Epithelial cell of esophagus (primary cell): ENCODE measurements at places on chromosomes 5 and 9.
A peak's percentile ranks its signal among the peaks of the same experiment; 100 is the strongest.

- no peak for DNase-seq
Observed at GRCh38 chr9:38309324-38310195, 82.9 kb upstream of the ALDH1B1 start.

DNA sequence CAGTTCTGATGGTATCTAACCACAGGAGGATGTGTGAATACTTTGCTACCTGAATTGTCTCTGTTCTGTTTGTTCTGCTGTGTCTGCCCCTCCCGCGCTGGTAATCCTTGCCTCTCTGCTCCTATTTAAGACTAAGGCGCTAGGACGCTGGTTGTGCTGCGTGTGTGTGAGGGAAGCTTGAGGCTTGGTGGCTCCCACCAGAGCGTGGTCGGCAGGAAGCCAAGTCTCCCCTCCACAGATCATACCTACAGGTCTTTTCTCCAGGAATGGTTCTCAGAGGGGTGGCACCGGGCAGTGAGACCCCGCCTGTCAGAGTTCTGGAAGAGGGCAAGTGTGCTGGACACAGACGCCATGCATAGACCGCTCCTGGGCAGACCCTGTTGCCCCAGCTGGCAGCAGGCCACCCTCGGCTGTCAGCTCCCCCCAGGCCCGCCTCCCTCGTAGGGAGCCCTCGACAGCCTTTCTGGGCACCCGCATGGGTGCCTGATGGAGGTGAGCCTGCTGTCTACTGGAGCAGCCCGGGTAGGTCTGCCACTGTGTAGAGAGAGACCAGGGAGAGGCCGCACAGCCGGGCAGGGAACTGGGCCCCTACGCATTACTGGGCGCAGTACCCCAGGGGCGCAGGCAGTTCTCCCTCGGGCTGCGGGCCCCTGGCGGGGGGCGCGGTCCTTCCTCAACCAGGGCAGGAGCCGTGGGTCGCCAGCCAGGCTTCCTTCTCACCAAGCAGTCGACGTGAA, 53.4 kb upstream of the ROR2 start:
- DNase-seq: no peak

DNA sequence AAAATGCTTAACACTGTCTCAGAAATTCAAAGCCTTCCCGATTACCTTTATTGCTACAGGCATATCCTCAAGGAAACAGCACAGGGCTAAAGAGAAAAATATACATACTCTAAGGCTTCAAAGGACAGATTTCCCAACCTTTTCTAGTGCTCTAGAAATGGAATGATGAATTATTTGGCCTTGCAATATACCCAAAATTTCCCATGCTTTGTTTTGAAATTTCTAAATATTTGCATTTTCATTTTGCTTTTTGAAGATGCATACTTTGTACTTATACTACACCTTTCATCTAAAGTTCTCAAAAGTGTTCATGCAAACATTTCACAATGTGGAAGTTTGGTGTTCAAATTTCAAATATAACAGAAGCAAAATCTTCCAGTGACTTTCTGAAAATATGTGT, 312.7 kb upstream of the PDE4D start:
- no peak for DNase-seq

DNA sequence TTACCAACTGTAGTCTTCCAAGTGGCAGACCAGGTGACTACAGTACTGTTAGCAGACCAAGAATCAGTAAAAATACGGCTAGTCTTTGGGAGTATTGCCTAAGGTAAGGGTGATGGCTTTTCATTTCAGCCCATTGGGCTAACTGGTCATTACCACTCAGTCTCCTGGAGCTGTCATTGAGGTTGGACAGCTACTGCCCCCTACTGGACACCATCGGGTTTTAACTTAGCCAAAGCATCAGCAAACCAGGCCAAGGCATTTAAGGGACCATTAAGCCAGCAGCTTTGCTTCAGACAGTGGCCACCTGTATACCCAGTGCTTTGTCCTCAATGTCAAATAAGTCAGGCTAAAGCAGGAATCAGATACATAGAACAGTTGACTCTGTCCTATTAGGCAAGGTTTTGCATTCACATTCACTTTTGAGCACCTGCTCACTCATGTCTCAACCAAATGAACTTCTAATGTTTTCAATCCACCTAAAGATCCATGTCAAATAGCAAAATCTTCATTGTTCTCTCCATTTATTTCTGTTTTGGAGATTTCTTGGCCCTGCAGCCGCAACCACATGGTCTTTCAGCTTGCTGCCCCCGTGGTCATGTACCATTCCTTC, 117.2 kb downstream of the INVS start:
- peak; percentile 76 for DNase-seq

GRCh38 chr5:102411-103043, 10.6 kb downstream of the PLEKHG4B start:
- DNase-seq: no peak

DNA sequence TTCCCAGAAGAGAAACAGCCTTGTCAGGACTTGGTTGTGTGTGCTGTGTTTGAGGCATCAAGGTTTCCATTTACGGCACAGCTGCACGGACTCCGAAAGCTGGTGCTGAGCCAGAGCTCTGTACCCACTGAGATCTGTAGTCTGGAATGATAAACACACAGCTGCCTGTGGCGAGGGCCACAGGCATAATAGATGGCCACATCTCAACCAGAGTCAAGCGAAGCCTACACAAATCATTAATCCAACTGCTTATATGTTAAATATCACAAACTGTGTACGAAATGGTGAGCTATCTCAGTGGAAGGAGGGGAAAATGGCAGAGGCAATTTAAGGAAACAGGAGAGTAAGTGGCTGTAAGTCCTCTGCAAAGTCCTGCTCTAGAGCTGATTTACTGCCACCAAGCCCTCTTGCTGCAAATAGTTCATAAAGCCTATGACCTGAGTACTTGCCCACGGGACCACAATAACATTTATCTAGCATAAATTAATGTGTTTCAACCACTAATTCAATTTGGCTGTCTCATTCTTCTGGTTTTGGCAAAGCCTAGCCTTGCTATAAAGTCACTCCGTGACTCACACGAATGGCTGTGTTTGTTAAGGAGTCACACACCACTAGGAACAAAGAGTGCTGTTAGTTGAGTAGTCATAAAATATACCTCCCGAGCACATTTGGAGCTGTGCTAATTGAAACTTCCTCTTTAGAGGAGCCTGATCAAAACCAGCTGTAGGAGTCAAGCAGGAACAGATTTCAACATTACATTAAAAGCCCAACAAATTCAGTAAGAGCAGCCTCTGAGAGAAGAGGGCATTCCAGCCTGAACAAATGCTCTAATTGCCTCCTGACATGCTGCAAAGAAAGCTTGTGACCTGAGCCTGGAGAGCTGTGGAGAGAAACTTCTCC, 738.6 kb upstream of the ZNF608 start:
- peak; percentile 95 for DNase-seq

DNA sequence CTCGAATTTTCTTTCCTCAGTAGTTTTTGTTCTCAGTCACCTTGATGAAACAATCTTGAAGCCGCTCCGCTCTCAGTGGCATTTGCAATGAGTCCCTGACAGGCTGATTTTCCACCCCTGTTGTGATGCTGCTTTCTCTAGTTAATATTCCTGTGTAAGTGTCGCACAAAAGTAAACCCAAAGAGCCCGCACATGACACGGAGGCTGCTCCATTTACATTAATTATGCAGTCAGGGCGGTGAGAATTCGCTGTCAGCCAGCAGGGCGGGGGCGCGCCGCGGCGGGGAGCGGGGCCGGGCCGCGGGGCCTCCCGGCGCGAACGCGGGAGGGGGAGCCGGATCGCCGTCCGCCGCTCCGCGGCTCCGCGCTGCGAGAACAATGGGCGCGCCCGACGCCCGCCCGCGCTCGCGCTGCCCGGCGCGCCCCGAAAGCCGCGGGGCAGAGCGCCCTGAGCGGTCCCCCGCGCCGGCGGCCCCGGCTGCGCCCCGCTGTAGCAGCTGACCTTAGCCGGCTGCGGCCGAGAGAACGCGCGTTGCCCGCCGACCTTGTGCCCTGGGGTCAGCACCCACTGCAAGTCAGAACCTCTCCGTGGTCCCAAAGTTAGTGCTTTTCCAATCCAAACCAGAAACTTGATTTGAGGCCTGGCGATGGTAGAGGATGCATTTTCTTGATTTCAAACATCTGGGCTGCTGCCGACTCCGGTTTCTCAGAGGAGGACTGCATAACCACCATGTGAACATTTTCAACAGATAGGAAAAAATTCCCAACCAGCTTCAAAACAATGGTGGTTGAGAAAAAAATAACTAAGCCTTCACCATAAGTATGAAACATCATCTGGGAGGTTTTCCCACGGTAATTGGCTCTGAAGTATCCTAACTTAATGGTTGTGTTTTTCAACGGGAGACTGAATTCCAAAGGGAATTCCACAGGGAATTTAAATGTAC, 142.6 kb downstream of the PBX3 start:
- peak; percentile 43 for DNase-seq

- no peak for DNase-seq
Observed at GRCh38 chr9:6616951-6617602, 28.5 kb downstream of the GLDC start.

- no peak for DNase-seq
Observed at GRCh38 chr9:16429671-16430070, 440.8 kb downstream of the BNC2 start.

DNA sequence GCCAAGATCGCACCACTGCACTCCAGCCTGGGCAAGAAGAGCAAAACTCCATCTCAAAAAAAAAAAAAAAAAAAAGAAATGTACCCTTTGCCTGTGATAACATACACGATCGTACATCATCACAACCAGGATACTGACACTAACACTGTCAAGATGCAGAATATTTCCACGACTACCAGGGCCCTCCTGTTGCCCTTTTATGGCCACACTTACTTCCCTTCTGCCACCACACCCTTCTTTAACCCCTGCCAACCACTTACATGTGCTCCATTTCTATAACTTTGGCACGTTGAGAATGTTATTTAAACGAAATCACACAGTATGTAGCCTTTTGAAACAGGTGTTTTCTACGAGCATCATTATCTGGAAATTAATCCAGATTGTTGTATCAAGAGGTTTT, 69.0 kb upstream of the OTULINL start:
- no peak for DNase-seq

DNA sequence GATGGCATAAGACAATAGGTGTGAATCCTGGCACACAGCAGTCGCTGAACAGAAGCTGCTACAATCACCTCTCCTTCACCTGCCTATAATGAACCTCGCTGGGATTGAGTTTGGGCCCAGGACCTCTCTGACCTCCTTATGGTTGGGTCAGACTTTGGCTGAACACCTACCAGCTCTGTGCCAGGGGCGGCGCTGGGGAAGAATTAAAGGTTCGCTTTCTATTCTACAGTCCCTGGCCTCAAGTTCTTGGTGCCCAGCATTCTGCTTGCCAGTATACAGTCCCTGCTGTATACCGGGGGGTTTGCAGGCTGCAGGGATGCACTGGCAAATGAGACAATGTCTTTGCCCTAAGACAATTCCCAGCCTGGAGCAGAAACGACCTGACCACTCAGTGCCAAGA, 895 bp upstream of the STRBP start:
- no peak for DNase-seq

GRCh38 chr9:93826905-93827544, 128.1 kb downstream of the BARX1 start:
- DNase-seq: no peak

GRCh38 chr5:146796911-146797310, 81.6 kb downstream of the PPP2R2B start:
- no peak for DNase-seq

DNA sequence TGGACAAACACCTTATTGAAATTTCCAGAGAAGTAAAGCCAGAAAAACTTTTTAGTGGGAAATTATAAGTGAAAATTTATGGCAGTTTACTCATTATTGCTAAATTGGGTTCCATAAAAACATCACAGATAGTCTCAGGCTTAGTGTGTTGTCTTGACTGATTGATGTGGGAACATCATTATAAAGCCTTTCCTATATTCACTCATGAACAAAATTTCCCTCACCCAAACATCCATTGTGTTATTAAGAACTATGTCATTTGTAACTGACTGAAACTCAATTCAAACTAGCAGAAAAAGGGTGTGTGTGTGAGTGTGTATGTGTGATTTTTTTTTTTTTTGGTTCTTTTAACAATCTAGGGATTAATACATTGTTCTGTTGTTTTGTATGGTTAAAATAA, 143.7 kb upstream of the SEMA6A start:
- DNase-seq: no peak

GRCh38 chr9:38432922-38433510, 8.8 kb upstream of the IGFBPL1 start:
- DNase-seq: peak; percentile 57

DNA sequence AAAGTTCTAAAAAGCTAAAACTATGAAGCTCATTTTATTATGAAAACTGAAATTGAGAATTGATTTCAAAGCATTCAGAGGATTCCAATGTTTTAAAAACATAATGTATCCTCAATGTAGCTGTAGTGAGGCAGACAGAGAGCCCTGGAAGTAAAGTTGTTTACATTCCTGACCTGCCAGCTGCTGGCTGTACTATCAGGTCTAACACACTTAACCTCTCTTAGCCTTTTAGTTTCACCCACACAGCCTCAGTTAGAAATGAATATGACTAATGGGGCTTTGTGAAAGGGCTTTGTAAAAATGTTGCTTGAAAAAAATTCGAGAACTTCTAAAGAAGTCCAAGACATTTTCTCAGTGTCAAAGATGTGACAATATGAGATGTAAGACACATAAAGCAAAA, 122.6 kb downstream of the FBXL17 start:
- DNase-seq: peak; percentile 14

GRCh38 chr5:125575891-125576505, 829.6 kb upstream of the ZNF608 start:
- DNase-seq: no peak

- peak; percentile 98 for DNase-seq
Observed at GRCh38 chr5:54390015-54390414, 65.5 kb upstream of the HSPB3 start.

DNA sequence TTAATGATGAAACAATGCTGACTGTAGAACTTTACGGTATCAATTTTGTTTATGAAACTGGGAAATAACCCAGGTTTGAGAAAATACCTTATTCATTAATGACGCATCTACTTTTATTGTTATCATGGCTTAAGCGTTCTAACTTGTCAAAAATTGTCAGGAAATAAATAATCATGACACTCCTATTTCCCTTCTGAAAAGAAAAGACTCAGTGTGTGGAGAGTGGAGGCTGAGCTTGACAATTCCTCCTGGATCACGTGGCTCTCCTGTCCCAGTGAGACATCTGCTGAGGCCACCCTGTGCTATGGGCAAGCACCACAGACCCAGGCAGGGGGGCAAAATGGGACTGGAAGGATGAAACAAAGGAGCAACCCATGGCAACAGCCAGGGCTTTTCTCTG, 466.4 kb downstream of the ZNF608 start:
- peak; percentile 66 for DNase-seq

DNA sequence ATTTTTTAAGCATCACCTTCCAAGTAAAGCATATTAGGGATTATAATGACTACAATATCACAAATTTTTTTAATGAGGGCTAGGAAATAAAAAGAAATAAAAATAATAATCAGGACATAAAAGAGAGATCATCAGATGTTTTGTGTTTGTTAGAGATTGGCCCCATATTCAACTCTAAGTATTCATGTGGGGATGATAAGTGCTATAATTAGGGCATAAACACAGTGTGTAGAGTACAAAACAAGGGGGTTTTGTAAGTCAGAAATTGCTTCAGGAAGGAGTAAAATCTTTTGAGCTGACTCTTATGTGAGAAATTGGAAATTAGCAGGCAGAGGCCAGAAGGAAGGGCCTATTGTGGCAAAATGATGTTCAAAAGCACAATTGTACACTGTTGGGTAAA, 127.3 kb downstream of the STARD4 start:
- DNase-seq: no peak

- DNase-seq: peak; percentile 52
Observed at GRCh38 chr5:20556115-20556763, 568.2 kb upstream of the CDH18 start.

- peak; percentile 68 for DNase-seq
Observed at GRCh38 chr5:74063821-74064220, 437.8 kb downstream of the ARHGEF28 start.

GRCh38 chr5:154103233-154103632, 64.5 kb downstream of the MFAP3 start:
- DNase-seq: no peak

- peak; percentile 100 for DNase-seq
Observed at GRCh38 chr9:115262477-115262876, 144.5 kb upstream of the TNC start.
